DMS 273 treated with DMSO at 0.1 percent for 48 hours (cell line): ENCODE measurements at places on chromosomes 11 and 22.

DNA sequence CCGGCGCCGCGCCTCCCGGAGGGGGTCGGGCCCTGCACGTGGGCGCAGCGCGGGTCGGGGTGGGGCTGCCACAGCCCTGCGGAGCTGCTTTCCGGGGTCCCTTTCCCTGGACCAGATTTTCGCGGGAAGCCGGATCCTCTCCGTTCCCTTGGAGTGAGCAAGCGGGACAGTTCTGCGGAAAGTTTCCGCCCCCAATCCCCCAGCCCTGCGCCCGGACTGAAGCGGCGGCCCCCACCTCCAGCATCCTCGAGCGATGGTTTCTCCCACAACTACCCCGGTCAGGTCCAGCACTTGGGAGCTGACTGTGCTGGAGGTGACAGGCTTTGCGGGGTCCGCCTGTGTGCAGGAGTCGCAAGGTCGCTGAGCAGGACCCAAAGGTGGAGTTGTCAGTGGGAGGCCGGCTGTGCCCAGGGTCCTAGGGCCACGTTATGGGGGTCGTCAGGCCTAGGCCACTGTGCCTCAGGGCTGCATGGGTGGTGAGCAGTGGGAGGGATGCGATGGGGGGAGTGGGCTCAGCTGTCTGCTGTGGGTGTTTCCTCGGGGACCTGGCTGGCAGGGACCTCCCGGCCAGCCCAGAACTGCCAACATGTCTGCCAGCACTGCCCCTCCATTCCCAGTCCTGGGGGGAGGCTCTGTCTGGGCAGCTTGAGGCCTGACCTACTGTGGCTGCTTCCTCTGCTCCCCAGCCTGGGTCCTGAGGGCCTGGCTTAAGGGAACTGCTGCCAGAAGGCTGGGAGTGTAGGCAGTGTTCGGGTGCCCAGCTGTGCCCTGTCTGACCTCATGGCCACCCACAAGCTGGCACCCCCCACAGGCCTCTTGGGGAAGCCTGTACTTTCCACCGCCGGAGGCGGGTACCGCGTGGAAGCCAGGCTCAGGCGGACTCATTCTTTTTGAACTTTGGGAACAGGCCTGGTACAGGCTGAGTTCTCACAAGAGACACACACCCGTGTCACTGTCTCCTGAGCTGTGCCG, 726 bp downstream of the ST3GAL4 start:
- DNase-seq = no peak

GRCh38 chr22:27792452-27793161, 8.9 kb downstream of the MN1 start:
- DNase-seq = no peak

GRCh38 chr11:35146711-35147110, 7.7 kb downstream of the CD44 start:
- no peak for DNase-seq

GRCh38 chr11:61968758-61969390, 1.4 kb upstream of the FTH1 start:
- no peak for DNase-seq

DNA sequence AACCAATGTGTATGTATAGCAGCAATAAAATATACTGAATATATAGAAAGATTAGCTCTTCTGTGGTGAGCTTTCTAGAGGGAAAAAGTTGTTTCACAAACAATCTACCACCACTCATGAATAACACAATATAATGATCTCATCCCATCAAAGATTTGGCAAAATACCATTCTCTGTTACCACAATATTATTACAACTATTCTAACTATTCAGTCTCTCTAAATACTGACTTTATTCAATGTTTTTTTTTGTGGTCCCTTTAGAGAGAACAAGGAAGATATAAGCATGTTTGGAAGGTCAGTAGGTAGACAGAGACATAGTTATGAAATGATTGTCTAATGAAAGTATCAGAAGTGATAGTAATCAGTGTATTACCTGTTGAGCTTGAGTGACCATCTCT, 7.8 kb downstream of the CCDC90B start:
- DNase-seq = no peak

- no peak for DNase-seq
These were observed 130.5 kb downstream of the FAM76B start for GRCh38 chr11:95659088-95659487.
